AG09309 (cell line): ENCODE measurements at places on chromosomes 13 and 19.

DNA sequence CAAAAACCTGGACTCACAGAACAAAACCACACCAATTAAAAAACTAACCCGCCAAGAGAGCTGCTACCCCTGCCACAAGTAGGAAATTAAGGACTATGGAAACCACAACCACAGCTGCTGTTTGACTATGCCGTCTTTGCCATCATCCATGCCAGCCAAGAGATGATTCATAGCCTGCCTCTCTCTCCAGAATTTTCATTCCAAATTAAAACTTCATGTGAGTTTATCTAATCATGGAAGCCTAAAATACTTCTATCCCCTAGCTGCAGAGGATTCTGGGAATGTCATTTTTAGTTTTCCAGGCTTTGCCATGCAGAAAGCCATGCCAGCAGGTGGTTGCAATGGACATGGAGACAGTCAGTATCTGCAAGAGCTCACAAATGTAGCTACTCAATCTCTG is 27.6 kb upstream of the GTF2F2 start:
- DNase-seq, result no peak

DNA sequence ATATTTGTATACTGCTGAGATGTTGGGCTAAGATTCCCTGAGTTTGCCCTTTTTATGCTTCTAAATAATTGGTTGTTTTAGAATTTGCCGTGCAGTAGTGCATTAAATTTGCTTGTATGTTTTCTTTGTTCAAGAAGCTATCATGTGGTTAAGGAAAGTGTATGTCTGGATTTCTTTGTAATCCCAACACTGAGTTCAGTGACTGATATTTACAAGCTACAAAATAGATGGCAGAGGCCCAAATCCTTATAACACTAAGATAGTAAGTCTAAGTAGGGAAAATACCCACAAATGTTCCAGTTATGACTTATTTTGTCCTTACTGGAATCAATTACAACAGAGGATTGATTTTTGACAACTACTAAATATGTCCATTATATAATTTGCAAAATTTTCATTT is 435.0 kb upstream of the KLF12 start:
- DNase-seq, result no peak

GRCh38 chr19:28686756-28687155 is 526.2 kb downstream of the UQCRFS1 start:
- no peak for DNase-seq

DNA sequence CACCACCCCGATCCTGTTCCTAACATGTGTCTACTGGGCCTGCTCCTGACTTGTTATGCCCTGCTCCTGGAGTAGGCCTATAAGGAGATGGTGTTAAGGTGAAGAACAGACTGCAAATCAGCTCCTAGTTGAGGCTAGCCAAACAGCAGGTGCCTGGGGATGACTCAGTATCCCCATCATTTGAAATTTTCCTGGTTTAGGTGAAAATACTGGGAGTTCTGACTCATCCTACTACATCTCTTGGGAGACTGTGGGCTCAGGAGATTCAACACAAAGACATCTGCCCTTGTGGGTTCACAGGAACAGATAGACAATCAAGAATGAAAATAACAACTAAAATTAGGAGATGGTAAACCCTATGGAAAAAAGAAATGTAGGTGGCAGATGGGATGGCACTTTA is 41.2 kb downstream of the BRD4 start:
- DNase-seq, result no peak
